ENCODE measurements at places on chromosomes 6 and 20. TPM values are rescaled to one million over a fixed set of nuclear protein-coding genes. Genes with fewer than 3 reads are reported as not detected.

DNA sequence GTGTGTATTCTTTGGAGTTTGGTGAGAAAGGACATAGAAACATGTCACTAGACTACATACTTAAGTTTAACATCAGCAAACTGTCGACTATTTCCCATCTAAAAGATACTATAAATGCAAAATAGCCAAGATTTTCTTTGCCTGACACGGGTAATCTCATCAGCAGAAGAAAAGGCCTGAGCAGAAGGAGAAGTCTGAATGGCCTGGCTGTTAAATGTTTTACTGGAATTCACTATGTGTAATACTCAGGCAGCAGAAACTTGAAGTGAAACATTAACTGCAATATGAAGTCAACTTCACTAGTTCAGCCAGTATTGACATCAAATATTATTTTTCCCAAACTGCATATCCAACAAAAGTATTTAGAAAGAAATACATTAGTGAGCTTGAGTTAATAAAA is 6.4 kb upstream of the DSE start:
- DNase-seq: no peak

GRCh38 chr6:26267083-26267589 is 97.9 kb upstream of the BTN3A2 start:
- DNase-seq: no peak

DNA sequence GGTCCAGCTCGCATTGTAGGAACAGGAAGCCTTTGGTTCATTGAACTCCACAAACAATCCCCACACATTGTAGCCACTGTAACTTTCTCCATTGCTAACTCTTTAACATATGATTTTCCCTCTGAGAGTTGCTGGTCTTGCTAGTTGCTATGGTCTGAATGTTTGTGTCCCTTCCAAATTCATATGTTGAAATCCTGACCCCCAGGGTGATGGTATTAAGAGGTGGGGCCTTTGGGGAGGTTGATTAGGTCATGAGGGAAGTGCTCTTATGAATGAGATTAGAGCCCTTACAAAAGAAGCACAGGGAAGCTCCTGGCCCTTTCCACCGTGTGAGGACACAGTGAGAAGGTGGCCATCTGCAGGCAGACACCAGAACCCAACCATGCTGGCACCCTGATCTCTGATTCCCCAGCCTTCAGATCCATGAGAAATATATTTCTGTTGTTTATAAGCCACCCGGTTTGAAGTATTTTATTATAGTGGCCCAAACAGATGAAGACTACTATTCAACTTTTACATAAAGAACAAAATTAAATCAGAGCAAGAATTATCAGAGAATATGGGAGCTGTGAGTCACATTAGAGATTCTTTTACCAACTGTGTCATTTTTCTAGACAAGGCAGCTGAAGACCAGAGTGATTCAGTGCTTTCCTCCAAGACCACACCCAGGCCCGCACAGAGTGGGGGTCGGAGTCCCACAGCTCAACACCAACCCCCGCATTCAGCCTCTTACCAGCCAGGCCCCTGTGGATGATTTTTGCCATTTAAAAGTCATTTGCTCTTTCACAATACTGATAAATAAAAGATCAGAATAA is 143.0 kb downstream of the SAMD5 start:
- DNase-seq: no peak

DNA sequence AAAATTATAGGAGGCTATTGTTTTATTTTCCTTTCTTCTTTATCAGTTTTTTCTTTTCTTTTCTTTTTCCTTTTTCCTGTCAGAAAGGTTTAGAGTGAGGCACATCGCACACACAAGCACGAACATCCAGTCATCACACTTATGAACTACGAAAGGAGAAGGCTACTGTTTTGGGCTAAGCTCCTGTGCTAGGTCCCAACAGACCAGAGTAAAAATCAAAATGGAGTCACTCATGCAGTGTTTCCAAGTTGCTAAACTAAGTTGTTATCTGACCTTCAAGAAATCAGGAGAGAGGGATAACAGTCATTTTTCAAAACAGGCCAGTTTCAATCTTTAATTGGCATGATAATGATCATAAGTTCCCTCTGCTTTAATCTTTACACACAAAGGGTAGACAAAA is 93.6 kb downstream of the CD24 start:
- no peak for DNase-seq

DNA sequence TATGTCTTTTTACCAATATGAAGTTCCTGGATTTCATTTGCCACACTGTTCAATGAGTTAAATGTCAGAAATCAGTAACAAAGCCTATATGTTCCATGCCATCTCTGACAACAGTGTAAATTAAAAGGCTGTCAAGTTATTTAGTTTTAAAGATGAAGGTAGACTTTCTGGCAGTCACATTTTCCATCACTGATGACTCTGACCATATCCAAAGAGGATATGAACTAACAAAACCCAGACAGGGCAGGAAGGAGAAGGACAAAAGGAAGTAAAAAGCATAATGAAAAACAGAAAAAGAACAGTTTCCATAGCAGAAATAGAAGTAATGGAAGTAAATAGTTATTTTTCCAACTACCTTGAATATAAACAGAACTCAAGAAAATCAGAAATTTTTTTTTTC is 242.3 kb downstream of the UBE3D start:
- DNase-seq: no peak

GRCh38 chr6:157724138-157724820 is 98.8 kb upstream of the SNX9 start:
- DNase-seq: no peak

PI3 gene
- total RNA-seq: 4.6 TPM

CD24 gene
- total RNA-seq: 93.4 TPM

JAG1 gene
- total RNA-seq: 42.9 TPM
